ENCODE measurements at places on chromosomes 5 and 9. TPM values are rescaled to one million over a fixed set of nuclear protein-coding genes. Genes with fewer than 3 reads are reported as not detected.

Gene NUTM2F
- total RNA-seq, result not detected

Gene RC3H2
- 58.4 TPM for total RNA-seq

Gene MBLAC2
- 3.2 TPM for total RNA-seq

Gene EHMT1
- total RNA-seq, result 36.1 TPM

Gene PLPP7
- total RNA-seq, result 0.54 TPM

Data from IMR-90 (cell line).